ENCODE measurements at places on chromosomes 5 and 9.

DNA sequence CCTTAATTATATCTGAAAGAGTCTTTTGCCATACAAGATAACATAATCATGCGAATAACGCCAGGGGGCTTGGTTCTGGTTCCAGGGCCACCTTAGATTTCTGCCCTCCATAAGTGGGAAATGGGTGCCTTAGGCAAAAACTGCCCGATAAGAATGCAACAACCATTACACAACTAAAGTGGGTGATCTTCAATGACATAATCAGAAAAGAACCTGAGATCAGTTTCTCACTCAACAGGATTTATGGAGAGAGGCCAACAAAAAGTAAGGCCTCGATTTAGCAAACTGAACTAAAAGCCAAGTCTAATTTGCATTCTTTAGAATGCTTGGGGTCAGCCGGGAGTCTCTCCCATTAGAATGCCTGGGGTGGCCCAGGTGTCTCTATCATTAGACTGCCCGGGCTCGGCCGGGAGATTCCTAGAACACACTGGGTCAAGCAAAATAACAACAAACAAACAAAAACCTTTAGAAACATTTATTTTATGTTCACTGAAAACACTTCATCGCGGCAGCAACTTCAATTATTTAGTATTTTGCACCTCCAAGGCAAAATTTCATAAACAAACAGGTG lies 194.8 kb downstream of the AUH start:
- DNase-seq = no peak

DNA sequence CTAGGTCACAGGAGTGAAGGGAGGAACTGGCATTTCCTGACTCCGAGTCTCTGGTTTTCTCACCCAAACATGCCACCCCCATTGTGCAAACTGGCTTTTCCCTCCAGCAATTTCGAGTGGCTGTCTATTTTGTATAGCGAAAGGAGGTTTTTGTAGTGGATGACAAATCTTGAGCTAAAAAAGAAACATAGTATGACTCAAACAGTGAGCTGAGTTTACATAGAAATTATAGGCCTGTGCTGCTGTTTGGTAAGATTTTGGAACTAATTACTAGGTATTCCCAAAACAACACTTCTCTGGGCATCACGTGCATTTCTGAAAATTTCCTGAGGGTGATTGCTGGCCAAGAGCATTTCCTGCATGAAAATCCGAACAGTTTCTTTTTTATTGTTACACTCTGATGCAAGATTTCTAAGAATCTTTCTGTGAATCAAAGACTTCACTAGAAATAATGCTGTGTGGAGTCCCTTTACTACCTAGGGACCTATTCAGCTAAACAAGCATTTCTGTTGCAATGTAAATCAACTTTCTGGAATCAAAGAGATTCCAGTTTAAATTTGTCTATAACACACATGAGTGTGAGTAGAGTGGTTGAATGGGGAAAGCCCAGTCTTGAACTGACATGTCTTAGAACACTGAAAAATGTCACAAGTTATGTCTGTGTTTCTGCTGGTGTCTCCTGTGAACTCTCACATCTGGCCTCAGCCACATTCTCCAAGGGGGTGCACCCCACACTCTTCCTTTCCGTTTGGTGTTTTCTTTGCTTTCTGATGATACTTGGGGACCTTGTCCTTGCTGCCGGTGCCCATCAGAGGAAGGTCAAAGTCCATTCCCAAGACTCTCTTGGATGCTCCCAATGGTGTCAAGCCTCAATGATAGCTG lies 33.3 kb upstream of the DAPK1 start:
- no peak for DNase-seq

DNA sequence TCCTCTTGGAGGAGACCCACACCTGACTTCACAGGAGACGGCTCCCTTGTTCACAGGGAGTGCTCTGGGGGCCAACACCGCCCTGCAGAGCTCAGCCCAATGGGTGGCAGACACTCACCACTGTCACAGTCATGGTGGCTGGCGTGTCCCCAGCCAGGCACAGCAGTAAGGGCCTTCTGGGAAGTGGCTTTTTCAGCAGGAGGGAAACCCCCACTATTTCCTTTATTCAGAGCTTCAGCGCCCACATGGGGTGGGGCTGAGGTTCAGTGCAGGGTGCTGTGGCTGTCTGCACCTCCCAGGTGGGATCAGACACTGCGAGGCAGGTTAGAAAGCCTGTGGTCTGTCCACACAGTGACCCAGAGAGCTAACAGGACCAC lies 3.6 kb upstream of the SNAPC4 start:
- DNase-seq = peak; percentile 57

GRCh38 chr9:27331393-27331792 lies 34.4 kb upstream of the EQTN start:
- no peak for DNase-seq

GRCh38 chr5:99607124-99607523 lies 678.3 kb upstream of the CHD1 start:
- no peak for DNase-seq

GRCh38 chr5:1017056-1017455 lies 8.5 kb downstream of the NKD2 start:
- no peak for DNase-seq

- no peak for DNase-seq
These were observed 42.1 kb downstream of the NKD2 start for GRCh38 chr5:1050423-1051365.

DNA sequence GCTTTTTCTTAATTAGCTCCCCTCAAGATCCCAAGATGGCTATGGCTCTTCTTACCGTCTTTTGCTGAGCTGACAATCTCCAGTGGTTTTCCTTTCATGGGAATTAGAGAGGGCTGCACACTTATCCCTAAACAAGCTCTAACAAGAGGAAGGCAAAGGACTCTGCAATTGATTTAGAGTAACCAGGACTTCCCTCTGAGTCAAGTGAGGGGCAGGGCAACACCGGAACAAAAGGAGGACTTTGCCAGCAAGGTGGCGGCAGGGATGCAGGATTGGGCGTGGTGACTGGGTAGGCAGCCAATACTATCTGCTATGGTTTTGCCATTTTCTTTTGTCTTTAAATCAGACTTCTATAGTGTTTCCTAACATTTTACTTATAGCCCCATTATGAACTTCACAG lies 9.8 kb downstream of the SLC44A1 start:
- DNase-seq = no peak

DNA sequence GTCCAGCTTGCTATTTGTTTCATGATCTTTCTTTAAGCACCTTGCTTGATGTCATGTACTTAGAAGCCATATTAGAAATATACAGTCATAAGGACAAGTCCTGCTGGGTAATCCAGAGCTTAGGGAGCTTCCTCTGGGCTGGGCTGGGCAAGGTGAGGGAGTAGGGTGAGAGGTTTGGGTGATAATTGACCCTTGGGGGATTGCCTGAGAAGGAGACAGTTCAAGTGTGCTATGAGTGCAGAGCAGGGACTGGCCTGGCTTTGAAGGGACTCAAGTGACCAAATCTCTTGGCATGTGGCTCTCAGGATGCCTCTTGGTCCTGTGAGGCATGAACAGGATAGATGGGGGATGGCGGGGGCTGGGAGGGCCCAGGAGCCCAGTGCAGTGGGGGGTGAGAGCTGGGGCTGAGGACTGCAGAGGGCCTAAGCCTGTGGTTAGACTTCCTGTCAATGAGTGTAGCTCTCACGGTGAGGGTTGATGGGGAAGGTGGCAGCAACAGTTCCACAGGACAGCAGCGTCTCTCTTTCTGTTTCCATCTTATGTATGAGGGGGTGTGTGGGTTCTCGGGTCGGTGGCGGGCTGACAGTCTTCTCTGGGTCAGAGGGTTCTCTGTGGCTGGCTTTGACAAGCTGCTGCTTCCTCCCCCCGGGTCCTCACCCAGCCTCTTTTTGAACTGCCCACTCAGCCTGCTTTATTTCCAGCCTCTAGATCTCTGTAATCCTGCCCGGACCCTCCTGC lies 53.5 kb downstream of the RGS3 start:
- peak; percentile 64 for DNase-seq

- DNase-seq = no peak
These were observed 148.7 kb downstream of the LURAP1L start for GRCh38 chr9:12923468-12924009.

DNA sequence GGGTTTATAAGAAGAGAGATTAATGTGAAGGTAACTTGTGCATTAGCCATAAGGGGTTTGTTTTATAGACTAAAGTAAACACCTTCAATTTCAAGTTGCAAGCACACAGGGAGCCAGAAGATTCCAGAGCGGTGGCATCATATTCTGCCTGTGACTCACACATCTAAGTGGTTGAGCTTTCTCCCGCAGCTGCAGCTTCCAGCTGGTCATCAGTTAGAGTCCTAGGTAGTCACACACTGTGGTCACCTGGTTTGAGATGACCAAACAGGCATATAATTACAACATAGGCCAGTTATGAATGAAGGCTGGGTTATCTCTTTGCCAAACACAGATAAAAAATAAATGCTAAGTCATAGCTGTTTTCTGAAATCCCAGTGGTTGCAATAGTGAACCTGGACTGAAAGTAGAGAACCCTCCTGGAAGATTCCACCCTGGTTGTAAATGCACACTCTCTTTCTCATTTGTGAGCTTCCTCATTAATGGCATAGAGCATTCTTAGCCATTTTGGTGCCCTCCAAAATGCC lies 171.3 kb downstream of the GDNF start:
- DNase-seq = no peak

- DNase-seq = no peak
These were observed 357.9 kb upstream of the CCNH start for GRCh38 chr5:87770601-87771121.

DNA sequence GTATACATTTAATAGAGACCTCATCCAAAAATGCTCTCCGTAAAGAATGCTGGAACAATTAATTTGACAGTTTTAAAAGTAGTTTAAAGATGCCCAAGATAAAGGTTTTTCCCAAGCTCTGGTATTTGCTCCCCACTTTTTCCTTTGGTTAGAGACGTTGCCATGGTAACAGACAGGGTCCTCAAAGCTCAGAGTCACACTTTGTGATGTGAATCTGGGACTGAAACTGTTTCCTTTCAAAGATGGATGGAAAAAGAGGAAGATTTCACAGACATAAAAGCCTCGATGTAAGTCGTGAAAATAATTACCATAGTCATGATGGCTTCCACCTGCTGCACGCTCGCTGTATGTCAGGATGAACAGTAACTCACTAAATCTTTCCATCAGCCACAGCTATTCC lies 229.5 kb downstream of the MSX2 start:
- DNase-seq = no peak

All from activated CD4-positive, alpha-beta T cell treated with anti-CD3 and anti-CD28 coated beads for 24 hours (primary cell).